ENCODE measurements at places on chromosomes 12 and 14.

- no peak for DNase-seq
Observed at GRCh38 chr14:34792598-34792997, 78.2 kb upstream of the CFL2 start.

GRCh38 chr12:25433581-25434325, 119.3 kb downstream of the LMNTD1 start:
- no peak for DNase-seq

- DNase-seq: no peak
Observed at GRCh38 chr14:92603309-92604242, 90.0 kb downstream of the RIN3 start.

DNA sequence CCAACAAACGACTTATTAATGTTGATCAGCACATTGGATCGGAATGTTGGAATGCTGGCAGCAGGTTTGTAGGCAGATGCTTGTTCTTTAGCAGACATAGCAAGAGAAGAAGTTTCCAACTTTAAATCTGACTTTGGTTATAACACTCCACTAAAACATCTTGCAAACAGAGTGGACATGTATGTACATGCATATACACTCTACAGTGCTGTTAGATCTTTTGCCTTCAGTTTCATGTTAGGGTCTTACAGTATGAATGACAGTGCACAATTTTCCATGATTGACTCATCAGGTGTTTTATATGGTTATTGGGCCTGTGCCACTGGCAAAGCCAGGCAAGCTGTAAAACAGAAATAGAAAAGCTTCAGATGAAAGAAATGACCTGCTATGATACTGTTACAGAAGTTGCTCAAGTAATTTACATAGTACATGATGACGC, 14.3 kb upstream of the DHRS7 start:
- no peak for DNase-seq

GRCh38 chr14:100592972-100593371, 5.8 kb upstream of the BEGAIN start:
- no peak for DNase-seq

DNA sequence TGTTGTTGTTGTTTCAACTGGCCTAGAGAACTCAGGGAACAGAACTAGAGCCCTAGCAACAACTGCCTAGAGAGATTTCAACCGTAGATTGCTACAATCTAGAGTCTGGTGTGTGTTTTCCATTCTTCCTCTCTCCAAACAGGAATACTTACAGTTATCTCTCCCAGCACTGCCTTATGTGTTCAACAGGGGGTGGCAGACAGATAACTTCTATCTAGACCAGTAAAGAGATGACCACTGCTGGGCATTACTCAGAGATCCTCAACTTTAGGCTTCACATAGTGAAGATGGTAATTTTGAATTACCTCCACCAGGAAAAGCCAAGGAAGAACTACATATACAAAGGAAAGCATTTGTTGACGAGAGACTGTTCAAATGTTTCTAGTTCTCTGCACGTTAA, 4.8 kb downstream of the TXNDC16 start:
- DNase-seq: no peak

DNA sequence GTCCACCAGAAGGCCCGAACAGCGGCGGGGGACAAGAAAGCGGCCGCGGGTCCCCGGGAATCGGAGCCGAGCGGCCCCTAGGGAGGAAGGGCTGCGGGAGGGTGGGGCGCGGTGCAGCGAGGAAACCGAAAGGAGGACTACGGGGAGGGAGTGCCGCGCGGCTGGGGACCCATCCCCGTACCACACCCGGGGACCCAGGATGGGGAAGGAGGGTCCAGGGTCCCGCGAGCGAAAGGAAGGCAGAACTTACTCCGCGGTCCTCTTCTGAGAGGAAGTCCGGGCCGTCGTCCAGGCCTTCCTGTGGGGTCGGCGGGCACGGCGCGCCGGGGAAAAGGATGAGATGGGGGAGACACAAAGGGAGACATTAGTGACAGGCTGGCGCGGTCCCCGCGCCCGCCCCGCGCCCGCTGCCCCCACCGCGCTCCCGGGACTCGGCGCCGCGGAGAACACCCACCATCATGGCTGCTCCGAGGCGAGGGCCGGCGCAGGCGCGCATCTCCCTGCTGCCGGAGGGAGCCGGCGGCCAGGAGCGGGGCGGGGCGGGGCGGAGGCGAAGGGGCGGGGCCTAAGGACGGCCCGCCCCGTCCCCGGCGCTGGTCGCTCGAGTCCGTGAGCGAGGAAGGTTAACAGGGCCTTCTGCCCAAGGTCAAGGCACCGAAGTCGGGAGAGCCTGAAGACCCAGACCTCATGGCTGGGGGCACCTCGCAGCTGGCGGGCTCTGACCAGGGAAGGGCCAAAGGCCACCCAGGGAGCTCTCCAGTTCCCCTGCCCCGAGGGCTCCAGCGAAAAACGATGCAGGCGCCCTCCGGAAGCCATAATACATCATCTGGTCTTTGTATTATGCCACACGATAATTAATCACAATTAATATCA, at the start of gene SNX6:
SNX6 (minus strand) TSS at position 492 of the 873 bp plus-strand sequence; CDS start at position 460, 32 bp downstream.
- peak; percentile 72 for DNase-seq

DNA sequence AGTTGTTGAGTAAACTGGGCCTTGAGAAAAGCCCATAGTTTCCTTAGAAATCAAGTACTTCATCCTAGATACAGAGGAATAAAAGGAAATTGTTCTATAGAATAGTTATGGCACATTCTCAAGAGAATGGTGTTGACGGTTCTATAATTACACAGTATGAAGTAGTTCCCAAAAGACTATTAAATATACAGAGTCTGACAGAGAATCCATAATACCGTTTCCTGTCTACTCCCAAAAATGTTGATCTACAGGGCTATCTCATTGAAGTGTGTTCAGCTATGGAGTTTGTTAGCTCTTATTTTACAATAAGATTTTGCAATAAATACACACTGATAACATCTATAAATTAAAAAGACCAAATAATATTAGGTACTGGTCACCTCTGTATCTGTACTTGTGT, 799.7 kb downstream of the RPS29 start:
- DNase-seq: no peak

GRCh38 chr14:66920196-66920595, 269.0 kb upstream of the GARIN2 start:
- DNase-seq: no peak

DNA sequence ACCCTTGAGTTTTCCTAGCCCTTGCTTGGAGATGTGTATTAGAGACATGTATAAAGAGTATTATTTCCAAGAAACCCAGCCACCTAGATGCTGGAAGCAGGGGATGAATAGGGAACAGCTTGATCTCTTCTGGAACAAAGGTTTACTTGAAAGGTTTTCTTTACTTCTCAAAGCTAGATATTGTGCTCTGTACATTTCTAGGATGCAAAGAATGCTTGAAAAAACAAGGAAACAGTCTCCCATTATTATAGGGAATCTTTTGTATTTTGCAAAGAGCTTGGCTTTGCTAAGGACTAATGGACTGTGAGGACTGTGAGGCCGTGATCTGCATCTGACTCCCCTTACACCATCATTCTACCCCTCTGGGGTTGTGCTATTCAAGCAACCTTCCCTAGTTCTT, 77.9 kb downstream of the PRICKLE1 start:
- no peak for DNase-seq

GRCh38 chr14:100203962-100204834, 34.7 kb upstream of the YY1 start:
- no peak for DNase-seq

GRCh38 chr12:4975574-4975973, 65.9 kb downstream of the KCNA1 start:
- DNase-seq: no peak

GRCh38 chr12:25241167-25242020, 9.3 kb downstream of the KRAS start:
- peak; percentile 7 for DNase-seq

GRCh38 chr12:122560138-122560537, 33.1 kb downstream of the KNTC1 start:
- no peak for DNase-seq

DNA sequence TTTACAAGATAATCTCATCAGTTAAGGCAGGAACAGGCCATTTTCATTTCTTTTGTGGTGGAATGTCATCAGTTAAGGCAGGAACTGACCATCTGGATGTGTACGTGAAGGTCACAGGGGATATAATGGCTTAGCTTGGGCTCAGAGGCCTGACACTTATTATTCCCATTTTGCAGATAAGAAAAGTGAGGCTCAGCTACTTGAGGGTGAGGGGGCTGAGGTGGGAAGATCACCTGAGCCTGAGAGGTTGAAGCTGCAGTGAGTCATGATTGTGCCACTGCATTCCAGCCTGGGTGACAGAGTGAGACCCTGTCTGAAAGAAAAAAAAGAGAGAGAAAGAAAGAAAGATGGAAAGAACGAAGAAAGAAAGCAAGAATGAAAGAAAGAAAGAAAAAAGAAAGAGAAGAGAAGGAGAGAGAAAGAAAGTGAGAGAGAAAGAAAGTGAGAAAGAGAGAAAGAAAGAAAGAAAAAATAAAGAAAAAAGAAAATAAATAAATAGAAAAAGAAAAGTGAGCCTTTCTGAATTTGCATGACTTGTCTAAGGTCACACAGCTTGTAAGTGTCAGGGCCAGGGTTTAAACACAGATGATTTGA, 142.0 kb downstream of the TMEM30B start:
- no peak for DNase-seq

- no peak for DNase-seq
Observed at GRCh38 chr12:68011882-68012207, 22.6 kb downstream of the IFNG-AS1 start.

DNA sequence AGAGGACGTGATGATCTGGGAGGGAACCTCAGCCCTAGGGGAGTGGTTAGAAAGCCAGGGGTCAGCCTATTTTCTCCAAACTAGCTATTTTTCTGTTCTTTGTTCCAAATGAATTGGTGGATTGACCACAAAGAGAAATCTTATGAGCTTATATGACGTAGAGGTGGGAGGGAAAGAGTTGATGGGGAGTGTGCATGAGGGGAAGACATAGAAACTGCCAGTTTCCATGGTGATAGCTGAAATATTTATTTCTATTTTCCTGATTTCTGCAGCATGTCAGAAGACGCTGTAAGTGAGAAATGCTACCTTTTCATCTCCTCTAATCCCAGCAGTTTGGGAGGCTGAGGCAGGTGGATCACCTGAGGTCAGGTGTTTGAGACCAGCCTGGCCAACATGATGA, 51.4 kb upstream of the CISTR start:
- DNase-seq: no peak

DNA sequence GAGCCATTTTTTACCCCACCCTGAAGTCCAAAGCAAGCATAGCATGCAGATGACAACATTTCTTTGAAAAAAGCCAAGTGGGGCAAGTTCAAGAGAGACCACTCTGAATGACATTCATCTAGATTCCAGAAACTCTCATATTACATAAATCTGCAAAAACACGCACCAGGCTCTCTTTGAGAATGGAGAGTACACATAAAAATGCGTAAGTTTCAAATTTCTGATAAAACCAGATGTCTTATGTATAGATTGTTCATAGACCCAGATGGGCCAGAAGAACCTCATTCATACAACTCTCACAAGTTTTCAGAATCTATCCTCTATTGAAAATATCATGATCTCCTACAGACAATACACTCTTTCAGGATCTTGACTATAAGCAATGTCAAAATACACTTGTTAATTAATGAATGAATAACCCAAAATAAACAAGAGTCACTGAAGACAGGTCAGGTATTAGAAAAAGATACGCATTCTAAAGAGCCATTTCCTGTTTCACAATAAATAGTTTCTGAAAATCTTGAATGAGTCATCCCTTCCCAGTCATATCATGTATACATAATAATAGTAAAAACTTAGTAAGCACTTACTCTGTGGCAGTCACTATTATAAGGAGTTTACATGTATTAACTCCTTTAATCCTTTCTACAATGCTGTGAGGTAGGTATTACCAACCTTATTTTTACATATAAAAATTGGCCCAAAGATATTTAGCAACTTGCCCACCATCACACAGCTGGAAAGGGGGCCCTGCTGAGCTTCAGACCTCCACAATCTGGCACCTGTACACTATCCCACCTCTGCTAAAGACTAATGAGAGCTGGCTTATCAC, 72.0 kb downstream of the PPP2R5E start:
- no peak for DNase-seq

DNA sequence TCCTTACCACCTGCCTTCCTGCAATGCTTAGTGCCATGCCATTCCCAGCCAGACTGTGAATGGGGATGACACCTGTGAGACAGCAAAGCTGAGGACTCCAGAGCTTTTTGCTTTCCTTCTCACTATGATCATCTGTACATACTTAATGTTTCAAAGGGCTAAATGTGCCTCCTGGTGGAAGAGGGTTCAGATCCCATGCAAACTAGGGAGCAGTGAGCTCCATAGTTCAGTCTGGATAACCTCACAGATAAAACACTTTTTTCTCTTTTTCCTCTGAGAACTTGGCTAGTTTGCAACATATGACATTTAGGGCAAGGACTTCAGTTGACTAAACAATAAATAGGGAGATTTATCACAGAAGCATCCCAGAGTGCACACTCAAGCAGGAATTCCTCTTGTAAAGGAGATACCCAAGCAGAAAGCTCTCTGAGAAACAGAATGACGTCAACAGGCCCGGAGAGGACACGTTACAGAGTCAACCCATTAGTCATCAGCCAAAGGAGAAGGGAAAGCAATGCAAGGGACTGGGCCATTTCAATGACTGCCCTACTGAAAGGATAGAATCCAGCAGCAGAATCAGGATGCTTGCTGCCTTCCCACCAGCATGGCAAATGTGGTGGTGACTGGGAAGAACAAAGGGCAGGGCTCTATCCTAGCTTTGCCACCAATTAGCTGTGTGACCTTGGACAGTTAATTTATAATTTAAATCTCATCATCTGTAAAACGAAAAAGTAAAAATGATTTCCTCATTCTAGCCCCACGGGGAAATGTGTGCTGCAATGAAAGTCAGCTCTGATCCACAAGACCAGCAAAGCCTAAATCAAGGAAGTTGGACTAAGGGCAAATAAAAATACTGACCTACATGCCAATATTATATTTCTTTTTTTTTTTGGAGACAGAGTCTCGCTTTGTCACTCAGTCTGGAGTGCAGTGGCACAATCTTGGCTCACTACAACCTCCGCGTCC, 80.8 kb upstream of the ACTN1 start:
- DNase-seq: no peak

Data from activated gamma-delta T cell treated with anti-CD3 and anti-CD28 coated beads, Interleukin-2, amount 50 U/mL, for 16 hours (primary cell).